ENCODE measurements at places on chromosomes 3 and 15. TPM values are rescaled to one million over a fixed set of nuclear protein-coding genes. Genes with fewer than 3 reads are reported as not detected.

CADM2 gene
- 0.72 TPM for polyA plus RNA-seq

MORC1 gene
- polyA plus RNA-seq, result 0.20 TPM

PPP1R14D gene
- not detected for polyA plus RNA-seq

CLRN1 gene
- not detected for polyA plus RNA-seq

EPHB1 gene
- 5.8 TPM for polyA plus RNA-seq

SPATA16 gene
- polyA plus RNA-seq, result not detected

OXTR gene
- 1.7 TPM for polyA plus RNA-seq

EAF2 gene
- polyA plus RNA-seq, result 7.4 TPM

ABI3BP gene
- polyA plus RNA-seq, result 21.5 TPM

PLA2G4D gene
- polyA plus RNA-seq, result 0.04 TPM

DNA sequence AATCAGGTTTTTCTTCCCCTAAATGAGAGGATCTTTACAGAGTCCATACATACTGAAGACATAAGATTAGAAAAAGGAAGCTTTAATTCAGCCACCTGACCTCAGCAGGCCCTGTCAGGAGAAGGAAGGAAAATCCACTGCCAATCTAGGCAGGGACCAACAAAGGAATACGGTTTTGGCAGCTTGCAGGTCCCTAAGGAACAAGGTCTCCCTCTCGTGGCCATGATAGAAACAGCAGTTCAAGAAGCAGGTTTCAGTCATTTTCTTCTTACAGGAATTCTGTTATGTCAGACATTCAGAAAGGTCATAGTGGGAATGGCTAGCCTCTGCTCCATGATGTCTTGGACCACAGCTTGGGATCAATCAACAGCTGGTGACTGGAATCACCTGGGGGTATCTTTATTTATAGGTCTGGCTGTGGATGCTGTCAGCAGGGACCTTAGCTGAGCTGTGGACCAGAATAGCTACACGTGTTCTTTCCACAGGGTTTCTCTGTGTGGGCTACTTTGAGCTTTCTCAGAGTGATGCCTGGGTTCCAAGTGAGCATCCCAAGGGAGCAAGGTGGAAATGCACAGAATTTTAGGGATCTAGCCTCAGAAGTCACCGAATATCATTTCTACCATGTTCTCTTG lies 9.4 kb upstream of the CMSS1 start:
- DNase-seq, result no peak

GRCh38 chr3:21913791-21914190 lies 162.8 kb upstream of the ZNF385D start:
- no peak for DNase-seq

- no peak for DNase-seq
Observed at GRCh38 chr3:108333961-108334360, 37.6 kb downstream of the HHLA2 start.

DNA sequence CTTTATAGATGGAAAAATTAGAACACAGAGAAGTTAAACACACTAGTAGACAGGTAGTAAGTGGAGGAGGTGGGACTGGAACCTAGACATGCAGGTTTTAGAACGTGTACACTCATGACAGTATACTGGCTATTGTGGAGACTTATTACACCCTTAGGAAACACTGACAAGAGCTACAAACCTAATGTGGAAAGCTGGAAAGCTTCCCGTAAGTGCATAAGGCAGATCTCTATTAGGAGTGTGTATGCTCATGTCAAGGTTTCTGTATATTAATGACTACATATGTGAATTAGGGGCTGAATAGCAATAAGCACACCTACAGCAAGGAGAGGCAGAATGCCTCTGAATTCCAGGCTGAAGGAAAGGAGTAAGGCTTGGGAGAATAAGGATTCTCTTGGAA lies 82.6 kb upstream of the SLC24A5 start:
- no peak for DNase-seq

DNA sequence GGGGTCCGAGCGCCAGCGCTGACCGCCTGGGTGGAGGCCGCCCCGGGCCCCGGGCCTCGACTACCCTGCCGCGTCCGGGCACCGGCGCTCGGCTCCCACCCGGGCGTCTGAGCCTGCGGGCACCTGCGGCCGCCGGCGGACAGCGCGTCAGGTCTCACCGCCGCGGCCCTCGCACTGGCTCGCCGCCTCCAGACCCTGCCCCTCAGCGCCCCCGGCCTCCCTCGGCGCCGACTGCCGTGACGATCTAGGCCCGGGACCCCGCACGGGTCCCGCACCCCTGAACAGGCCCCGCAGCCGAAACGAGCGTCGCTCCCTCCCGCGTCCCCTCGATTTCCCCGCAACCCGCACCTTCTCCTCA lies 297 bp downstream of the PRC1 start:
- DNase-seq, result no peak

GRCh38 chr15:83571820-83572707 lies 81.9 kb upstream of the ADAMTSL3 start:
- no peak for DNase-seq

DNA sequence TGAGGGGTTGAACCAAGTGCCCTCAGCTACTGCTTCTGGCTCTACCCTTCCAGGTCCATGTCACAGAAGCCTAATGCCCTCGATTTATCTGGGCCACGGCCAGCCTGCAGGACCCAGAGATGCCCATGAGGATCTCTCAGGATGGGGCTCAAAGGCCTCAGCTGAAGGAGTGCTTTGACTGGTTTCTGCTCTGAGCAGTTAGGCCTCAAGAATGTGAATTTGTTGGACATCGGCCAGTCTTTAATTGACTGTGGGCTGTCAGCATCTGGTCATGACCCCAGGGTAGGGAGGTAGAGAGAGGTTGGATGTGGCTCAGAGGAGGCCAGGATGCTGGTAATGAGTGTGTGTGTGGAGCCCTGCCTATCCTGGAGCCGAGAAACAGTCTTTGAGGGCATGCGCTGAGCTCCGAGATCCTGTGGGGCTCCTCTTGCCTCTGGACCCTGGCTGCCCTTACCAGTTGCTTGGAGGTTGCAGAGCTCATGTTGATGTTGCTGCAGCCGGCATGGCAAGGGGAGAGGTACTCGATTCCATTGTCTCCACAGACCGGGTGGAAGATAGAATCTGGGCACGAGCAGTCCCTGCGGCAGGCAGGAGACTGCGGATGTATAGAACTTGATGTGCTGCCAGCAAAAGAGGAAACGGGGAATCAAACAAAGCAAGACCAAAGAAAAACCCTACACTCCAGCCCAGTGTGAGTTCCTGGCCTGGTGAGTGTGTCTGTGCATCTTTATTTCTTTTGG lies 49.1 kb upstream of the RAB6B start:
- no peak for DNase-seq

GRCh38 chr15:101394056-101394630 lies 95.4 kb downstream of the PCSK6 start:
- no peak for DNase-seq

- no peak for DNase-seq
Observed at GRCh38 chr3:53704363-53704725, 141.9 kb downstream of the CHDH start.

GRCh38 chr3:36379872-36380220 lies 458 bp upstream of the STAC start:
- DNase-seq, result no peak

GRCh38 chr3:188947401-188948280 lies 224.1 kb upstream of the TPRG1 start:
- DNase-seq, result peak; percentile 93

GRCh38 chr3:130514681-130515080 lies 2.3 kb upstream of the COL6A6 start:
- no peak for DNase-seq

GRCh38 chr3:68249265-68249664 lies 594.9 kb upstream of the SUCLG2 start:
- DNase-seq, result no peak

GRCh38 chr15:55742498-55742926 lies 440 bp downstream of the PRTG start:
- DNase-seq, result no peak

DNA sequence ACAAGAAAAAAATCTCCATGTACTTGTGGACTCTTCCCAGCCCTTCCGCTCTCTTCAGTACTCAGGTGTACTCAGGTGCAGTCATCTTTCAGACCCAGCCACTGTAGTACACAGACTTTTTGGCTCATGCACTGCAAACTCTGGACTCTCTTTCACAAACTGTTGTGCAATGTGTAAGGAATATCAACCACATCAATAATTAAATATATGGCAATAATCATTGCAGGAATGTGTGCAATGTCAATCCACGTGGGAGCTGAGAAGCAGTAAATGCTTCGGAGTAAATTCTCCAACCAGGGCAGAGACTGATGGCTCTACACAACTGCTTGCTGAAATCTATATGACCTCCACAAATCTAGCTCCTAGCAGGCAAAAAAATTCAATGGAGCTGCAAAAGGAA lies 287.3 kb upstream of the COL8A1 start:
- no peak for DNase-seq

DNA sequence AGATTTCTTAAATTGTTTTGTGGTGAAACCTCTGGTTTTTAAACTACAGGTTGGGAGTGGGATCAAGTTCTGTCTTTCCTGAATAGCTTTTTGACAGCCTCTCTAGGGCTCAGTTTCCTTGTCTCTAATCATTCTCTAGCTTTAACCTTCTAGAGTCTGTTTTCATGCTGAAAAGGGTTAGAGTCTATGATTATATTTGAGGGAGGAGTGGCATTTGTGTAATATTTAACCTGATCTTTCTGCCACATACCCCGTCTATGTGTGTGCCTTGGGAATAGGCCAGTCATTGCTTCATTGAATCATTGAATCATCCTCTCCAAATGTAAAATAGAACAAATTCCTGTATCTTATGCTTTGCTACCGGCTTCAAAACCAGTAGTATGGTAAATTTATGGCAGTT lies 204.9 kb downstream of the KLHL25 start:
- no peak for DNase-seq

GRCh38 chr15:101107625-101108460 lies 144.0 kb downstream of the CHSY1 start:
- DNase-seq, result no peak

GRCh38 chr3:15768421-15769255 lies 29.1 kb downstream of the ANKRD28 start:
- DNase-seq, result no peak

GRCh38 chr3:17874636-17875035 lies 132.2 kb upstream of the TBC1D5 start:
- no peak for DNase-seq

DNA sequence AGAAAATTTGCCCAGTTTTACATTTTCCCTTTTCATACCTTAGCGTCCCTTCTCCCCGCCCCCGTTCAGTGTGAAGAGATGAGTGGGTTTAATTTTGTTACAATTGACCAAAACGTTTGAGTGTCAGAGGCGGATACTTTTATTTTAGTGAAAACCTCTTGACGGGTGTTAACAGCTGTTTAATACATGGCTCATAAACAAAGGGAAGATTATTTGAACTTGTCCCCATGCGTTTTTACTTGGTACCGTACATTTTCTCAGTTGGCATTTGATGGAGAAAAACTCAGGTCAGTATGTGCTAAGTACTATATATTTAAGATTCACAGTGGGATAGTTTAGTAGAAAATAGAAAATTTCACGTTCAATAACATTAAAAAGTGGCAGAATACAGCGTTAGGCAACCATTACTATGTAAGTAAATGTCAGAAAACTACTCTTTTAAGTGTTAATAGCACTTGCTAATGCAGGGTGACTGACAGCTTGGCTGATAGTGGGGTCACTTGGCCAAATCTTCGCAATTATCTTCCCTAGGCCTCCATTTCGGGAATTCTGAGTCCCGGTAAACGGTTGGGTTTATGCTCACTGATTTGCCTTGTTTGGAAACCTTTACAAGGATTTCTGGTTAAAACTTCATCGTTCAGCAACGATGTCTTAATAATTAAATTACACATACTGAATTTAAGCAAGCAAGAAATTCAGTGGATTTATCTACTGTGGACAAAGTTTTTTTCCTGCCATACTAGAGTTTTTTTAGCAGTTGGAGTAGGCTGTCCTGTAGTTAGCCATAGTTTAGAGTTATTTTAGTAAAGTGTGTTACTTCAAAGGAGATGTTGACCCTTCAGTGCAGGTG lies 4.8 kb downstream of the CHD2 start:
- DNase-seq, result no peak

- no peak for DNase-seq
Observed at GRCh38 chr3:40864146-40864782, 335.0 kb upstream of the CTNNB1 start.

DNA sequence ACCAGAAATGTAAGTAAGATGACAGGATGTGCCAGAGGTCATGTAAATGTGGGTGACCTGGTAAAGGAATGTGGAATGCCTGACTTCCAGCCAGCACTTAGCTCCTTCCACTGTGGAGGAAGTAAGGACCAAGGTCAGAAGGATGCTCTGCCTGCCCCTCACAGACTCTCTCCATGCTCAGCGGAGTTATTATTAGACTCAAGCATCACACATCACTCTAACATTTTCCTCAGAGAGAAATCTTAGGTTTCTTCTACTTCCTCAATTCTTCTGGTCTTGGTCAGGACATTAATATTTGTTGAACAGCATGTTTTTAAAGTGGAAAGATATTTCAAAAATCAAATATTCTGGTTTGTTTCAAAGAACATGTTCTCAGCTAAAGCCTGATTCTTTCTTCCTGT lies 231.4 kb upstream of the WNT5A start:
- DNase-seq, result no peak

GRCh38 chr15:69578787-69579583 lies 126.4 kb downstream of the RPLP1 start:
- no peak for DNase-seq

DNA sequence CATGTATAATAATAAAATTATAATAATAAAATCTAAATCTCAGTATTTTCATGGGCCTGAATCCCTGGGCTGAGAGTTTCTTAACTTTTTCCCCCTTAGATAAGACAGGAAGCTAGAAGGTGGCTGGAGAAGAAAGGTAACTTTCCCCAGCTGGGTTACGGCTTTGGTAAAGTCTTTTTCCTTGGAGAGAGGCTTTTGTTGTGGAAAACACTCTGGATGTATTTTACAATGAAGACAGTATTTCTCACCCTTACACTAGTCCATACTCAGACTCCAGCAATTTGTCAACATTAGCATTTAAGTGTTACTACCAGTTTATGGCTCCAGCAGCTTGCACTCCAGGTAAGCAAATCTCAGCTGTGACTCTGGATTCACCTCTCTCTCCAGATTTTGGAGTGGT lies 34.9 kb downstream of the APH1B start:
- DNase-seq, result no peak

- DNase-seq, result no peak
Observed at GRCh38 chr15:39411102-39411989, 169.5 kb upstream of the THBS1 start.

- no peak for DNase-seq
Observed at GRCh38 chr3:61978460-61979419, 394.6 kb downstream of the FEZF2 start.

DNA sequence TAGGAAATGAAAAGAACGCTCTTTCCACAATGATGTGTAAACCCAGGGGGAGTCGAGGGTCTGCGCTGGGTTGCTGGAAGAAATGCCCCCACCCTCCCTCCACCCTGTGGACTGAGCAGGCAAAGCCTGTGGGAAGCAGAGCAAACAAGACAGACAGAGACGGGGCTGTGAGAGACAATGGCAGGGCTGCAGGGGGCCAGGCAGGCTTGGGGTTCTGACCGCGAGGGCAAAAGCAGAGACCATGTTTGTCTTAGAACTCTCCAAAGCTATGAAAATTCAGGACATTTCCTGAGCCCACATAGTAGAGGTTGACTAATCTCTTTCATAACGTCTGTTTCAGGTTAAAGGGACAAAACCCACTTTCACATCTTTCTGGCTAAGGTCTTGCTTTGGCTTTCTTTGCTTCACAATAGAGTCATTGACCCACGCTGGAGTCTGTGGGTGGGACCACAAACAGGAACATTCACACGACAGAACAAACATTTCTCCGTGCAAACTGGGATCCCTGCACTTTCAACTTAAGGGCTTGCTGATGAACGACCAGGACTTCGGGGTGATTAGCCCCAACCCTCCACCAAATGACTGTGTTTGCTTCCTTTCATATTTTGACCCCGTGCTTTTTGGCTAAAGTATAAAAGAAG lies 156.0 kb upstream of the TPM1 start:
- DNase-seq, result no peak

GRCh38 chr15:82613747-82614146 lies 33.4 kb downstream of the CPEB1 start:
- no peak for DNase-seq

- DNase-seq, result no peak
Observed at GRCh38 chr15:101192081-101192480, 59.8 kb downstream of the CHSY1 start.

All from left renal pelvis (tissue), 4 donors.